ENCODE measurements at places on chromosomes 3 and 15.

- DNase-seq: no peak
These were observed 498.7 kb downstream of the CNTN6 start for GRCh38 chr3:1591327-1592028.

- DNase-seq: no peak
These were observed 576.9 kb downstream of the TUSC7 start for GRCh38 chr3:117286488-117286887.

DNA sequence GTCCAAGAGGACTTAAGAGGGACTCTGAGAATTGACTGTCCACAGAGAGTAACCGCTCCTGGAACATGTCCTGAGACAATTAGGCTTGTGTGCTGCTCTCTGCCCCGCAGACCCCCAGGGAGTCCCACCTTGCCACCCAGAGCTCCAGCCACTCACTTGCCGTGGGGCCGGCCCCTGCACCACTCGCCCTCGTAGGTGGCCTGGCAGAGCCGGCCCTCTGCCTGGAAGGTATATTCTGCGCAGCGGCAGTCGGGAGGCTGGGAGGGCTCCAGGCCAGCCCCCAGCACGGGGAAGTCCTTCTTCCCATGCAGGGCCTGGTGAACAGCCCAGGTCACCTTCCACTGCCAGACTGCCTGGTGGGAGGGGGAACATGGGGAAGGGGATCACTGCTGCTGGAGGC, 10.5 kb downstream of the ALS2CL start:
- DNase-seq: no peak

GRCh38 chr3:61297821-61298220, 46.6 kb upstream of the FHIT start:
- DNase-seq: no peak

DNA sequence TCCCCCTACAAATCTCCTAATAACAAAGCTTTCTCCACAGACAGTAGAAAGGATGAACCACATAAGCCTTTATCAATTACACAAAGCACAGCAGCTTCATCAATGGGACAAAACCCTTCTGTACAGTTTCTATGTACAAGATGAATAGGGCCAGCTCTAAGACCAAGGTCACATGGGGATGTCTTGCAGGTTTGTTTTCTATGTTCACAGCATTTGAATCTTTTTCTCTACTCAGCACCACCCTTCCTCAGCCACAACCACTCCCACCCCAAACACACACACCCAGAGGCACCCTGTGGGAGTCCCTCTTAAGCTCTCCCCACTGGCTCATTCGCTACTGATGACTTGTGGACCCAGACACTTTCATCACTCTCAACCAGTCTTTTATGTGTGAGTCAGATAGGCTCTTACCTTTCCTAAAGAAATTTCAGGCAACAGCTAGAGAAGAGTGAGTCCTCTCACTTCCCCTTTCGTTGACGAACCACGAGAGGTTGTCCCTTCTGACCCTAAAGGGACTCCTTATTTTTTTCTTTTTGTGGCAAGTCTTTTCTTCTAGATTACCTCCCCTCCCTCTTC, 57.9 kb downstream of the ARHGAP31 start:
- DNase-seq: no peak

DNA sequence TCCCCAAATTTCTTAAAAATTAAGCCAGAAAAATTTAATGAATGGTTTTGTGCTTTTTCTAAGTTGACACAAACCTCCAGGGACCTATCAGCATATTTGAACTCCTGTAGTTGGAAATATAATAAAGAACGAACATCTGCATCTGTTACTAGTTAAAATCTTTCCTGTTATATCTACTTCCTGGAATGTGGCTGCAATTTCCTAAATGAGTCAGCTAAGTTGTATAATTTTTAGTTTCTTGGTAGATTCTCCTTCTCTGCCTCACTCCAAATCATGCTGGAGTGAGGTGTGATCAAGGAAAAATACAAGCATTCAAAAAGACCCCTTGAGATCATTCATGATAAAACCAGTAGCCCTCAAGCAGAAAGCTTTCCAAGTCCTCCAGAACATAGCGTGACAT, 106.2 kb upstream of the MCTP2 start:
- peak; percentile 32 for DNase-seq

GRCh38 chr3:60948488-60948887, 302.8 kb downstream of the FHIT start:
- no peak for DNase-seq

DNA sequence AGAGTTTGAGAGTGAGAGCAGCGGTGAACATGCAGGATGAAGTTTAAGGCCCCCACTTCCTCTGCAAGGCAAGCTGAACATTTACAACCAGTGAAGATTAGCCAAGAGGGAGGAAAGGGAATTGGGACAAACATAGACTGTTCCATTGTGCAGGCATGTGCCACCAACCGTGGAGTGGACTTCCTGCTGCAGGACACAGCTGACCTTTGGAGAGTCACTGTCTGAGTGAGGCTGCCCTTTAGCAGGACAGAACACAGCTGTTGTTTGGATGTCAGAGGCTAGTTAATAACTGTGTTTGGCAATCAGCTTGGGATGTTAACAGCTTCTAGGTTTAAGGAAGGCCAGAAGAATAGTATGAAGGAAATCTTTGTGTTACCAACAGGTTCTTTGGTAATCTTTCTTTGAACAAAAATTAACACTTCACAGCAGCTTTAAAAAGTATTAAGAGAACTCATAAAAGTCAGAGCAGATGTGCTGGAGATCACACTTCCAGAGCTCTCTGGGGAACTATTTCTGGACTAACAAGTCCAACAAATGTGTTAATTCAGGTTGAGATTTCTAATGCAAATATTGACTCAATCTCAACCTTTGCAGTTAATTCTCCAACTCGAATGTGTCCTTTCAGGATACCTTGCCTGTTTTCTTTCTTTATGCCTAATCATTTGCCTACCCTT, 31.4 kb downstream of the CTDSPL start:
- peak; percentile 9 for DNase-seq

- no peak for DNase-seq
These were observed 573.6 kb upstream of the GRM7 start for GRCh38 chr3:6287088-6287875.

Measured in GM04504 (cell line).